ENCODE measurements at places on chromosomes 6 and 20.

DNA sequence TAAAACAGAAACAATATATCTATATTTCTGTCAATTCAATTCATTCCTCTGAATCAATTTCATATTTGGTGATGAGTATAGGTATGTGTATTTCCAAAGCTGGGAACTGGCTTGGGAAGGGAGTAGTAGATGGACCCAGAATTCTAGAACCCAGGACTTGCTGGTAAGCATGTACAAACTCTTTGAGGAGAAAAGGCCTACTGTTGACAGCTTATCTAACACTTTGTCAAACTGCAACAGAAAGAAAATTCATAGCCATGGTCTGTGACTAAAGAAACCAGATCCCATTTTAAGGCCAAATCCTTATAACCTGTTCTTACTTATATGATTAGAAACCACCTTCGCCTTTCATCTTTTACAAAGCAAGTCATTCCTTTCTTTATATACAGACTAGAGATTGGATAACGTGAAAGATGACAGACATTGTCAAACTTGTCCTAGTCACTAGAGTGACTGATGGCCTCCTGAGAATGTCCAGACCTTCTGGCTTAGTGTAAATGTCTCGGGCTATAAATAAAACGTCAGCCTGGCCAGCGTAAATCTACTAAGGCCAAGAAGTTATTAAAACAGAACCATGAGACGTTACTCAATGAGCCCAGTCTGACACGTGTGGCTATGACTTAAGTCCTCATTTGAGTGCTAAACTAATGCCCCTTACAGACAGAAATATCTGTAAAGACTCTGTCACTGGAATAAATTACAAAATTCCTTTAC lies 152.3 kb downstream of the ALDH8A1 start:
- DNase-seq = no peak

GRCh38 chr6:15205321-15205720 lies 40.5 kb upstream of the JARID2 start:
- no peak for DNase-seq

- DNase-seq = no peak
Measured at GRCh38 chr6:158816329-158816728, 2.8 kb downstream of the EZR start.

- DNase-seq = no peak
Measured at GRCh38 chr20:20521736-20522135, 153.8 kb downstream of the INSM1 start.

DNA sequence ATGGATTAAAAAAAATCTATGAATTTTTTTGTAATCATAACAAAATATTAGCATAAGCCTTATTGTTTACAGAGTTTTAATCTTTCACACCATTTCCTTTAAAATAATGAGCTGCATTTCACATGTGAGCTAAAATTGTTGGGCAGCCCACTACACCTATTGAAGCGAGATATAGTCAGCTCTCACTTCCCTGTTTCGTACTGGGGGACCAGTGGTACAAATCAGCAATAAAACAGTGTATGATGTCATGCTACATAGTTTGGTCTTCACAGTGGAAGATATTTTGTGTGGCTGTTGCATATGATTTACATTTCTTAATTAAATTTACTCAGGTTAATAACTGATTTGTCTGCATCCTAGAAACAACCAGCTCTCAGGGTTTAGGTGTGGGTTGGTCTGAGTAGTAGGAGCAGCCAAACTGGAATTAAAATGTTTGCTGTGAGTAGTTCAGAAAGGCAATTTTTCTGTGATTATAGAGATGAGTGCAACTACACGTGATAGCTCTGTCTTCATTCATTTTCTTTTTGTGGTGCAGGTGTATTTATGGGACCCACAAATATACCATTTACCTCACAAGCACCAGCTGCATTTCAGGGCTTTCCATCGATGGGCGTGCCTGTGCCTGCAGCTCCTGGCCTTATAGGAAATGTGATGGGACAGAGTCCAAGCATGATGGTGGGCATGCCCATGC lies 99.3 kb downstream of the B3GAT2 start:
- DNase-seq = no peak

- no peak for DNase-seq
Measured at GRCh38 chr6:54096811-54097210, 14.4 kb upstream of the MLIP start.

DNA sequence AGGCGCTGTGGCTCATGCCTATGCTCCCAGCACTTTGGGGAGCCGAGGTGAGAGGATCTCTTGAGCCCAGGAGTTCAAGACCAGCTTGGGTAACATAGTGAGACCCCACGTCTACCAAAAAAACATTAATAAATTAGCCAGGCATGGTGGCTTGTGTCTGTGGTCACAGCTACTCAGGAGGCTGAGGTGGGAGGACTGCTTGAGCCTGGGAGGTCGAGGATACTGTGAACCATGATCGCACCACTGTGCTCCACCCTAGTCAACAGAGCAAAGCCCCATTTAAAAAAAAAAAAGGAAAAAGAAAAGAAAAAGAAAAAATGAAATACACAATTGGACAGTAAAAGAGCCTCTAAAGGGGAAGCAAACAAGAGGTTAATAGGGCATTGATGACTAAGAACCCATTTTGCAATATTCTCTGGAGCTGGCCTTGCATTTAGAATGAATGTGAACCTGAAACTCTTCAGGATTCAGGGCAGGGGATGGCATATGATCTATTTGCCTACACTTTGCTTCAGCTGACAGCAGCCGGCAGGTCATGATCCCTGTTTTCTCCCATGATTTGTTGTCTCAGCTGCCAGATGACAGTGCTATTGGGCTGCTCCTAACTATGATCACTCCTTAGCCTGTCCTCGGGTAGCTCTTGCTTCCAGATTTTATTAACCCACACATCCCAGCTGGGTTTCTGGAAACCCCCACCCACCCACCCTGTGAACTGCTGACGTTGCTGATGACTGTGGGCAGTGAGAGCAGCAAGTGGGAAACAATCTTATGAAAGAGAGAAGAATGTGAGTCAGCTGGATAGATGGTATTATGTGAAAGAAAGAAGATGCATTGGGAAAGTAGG lies 83.8 kb upstream of the ELOVL5 start:
- DNase-seq = no peak

- DNase-seq = no peak
Measured at GRCh38 chr6:11459079-11459610, 78.4 kb upstream of the TMEM170B start.

DNA sequence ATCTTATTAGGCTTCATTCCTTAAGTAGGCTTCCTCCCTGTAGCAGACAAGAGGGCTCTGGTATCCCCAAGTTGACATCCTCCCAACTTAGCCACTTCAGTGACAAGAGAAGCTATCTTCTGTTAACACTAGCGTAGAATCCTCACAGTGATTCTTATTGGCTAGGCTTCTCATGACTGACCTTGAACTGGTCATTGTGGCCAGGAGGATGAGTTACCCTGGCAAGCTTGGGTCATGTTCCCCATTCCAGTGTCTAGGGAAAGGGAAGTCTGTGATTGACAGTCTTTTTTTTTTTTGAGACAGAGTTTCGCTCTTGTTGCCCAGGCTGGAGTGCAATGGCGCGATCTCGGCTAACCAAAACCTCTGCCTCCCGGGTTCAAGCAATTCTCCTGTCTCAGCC lies 7.1 kb downstream of the CDKAL1 start:
- no peak for DNase-seq

DNA sequence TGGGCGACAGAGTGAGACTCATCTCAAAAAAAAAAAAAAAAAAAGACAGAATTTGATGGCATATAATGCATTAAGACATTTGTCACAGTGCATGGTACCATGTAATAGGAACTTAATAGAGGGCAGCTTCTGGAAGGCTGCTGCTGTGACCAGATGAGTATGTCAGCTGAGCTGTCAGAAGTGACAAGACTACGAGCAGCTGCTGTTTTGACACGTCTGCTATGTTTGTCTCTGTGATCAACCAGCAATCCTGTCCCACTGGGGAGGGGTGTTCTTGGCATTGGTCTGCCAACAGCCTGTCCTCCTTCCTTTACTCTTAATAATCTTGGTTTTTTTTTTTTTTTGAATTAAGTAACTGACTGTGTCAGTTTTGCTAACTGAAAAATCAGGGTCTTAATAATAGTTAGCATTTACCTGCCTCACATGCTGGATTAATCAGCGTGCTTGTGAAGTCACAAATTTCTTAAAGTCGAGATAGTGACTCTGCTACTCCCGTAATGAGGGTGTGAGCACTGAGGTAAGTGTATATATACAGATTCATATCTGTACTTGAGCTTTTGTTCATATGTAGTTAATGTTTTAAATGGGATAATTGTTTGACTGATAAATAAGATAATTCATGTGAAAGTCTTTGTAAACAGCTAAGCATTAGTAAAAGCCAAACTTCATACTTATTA lies 152.4 kb downstream of the BMP2 start:
- no peak for DNase-seq

GRCh38 chr6:82924799-82925535 lies 140.7 kb downstream of the UBE3D start:
- no peak for DNase-seq

GRCh38 chr6:106059331-106059730 lies 26.8 kb upstream of the PRDM1 start:
- no peak for DNase-seq

- DNase-seq = no peak
Measured at GRCh38 chr20:22182148-22182547, 402.2 kb downstream of the FOXA2 start.

Data from fibroblast of skin of left biceps (primary cell).